CD4-positive, alpha-beta T cell treated with Interleukin-6 at 100 ng/mL for 8 hours (primary cell): ENCODE measurements at places on chromosomes 16 and 17.
A peak's percentile ranks its signal among the peaks of the same experiment; 100 is the strongest.

DNA sequence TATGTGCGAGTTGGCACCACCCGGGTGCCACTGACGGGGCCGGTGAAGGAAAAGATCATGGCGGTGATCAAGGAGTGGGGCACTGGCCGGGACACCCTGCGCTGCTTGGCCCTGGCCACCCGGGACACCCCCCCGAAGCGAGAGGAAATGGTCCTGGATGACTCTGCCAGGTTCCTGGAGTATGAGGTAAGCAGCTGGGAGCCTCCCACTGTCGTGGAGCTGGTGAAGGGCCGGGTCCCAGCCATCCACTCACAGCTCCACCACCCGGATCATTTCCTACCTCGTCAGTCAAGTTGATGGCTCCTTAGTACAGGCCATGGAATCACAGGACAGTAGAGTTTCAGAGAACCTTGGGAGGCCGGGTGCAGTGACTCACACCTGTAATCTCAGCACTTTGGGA, 20.0 kb downstream of the ATP2A1 start:
- no peak for DNase-seq

DNA sequence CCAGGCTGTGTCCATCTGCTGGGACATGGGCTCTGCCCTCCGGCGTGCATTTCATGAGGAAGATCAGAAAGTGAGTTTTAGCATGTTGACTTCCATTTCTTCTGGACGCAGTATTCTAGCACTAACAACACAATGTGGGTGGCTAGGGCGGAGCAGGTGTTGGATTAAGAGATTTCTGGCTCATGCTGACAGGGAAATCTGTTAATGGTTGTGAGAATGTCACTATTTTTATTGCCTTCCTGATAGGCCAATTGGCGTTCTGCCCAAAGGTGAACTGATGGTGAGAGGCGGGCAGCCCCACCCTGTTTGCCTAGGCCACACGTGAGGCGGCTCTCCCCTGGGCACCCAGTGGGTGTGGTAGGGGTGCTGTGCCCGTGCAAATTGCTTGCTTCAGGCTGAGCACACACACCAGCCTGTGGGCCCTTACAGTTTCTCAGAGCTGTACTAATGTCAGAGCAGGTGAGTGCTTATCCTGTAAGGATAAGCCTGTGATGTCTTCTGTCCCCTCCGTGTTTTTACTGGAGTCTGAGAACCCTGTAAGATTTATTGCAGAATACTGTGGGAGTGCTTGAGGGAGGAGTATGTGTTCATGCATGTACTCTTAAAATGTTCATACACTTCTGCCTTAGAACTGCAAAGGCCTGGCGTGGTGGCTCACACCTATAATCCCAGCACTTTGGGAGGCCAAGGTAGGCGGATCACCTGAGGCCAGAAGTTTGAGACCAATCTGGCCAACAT, 30.9 kb downstream of the PGS1 start:
- DNase-seq = no peak

GRCh38 chr17:40978575-40979151, 5.5 kb downstream of the KRT40 start:
- no peak for DNase-seq

- no peak for DNase-seq
Measured at GRCh38 chr16:17511340-17511739, 40.6 kb upstream of the XYLT1 start.

DNA sequence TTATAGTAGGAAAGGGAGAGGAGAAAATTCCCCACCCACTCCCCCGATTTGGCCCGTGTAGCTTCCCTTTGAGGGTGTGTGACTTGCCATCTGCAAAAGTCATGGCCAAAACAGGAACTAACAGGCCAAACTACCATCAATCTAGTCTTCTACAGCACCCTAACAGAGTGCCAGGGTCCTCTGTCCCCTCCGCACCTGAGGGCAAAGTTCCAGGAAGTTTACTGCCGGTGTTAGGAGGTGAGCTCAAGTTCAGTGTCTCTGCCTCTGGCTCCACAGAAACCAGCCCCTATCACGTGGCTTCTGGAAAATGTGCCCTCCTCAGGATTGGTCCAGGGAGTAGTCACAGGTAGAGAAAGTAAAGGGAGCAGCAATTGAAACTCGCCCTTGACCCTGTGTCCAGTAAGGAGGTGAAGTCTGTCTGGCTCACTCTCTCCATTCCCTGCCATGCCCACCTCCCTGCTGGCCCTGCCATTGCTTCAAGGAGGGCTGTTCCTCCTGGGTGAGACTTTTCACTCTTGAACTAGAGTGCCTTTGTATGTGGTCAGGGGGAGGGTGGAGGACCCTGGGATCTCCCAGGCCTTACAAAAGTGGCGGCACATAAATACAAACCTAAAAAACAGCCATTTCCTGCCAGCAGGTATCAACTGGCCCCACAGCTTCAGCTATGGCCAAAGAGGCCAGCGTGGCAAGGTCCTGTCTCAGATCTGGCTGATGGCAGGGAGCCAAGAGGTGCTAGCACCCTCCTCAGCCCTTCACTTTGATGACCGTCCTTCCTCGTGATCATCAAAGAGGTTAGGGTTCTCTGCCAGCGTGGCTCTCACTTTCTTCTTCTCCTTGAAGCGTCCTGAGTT, 5.3 kb downstream of the PRR15L start:
- no peak for DNase-seq

DNA sequence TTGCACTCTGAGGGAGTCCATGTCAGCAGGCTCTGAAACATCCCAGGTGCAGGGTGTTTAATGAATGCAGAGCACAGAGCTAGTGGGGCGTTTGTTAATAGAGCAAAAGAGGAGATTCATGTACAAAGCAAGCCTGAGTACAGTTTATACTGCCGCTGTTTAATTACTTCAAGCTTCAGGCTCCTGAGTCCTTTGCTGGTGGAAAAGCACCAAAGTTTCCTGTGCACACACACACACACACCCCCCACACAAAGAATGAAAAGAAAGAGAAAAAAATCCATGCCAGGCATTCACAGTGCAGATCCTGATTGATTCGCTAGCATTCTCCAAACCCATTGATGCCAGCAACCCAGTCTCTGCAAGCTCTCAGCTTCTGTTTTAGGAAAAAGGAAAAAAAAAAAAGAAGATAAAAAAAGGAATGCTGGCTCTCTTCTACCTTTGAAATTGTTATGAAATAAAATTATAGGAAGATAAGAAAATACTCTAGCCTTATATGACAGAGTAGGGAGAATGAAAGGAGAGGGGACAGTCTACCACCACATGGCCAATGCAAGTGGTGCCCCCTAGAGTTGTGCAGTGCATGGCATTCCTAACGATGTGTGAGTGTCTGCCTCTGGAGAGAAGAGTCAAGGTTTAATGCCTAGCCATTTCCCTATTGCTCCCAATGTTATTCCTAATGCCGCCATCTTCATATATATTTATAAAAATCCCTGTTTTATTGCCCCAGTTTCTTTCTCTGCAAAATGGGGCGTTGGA, 216.5 kb downstream of the TMEM114 start:
- DNase-seq = no peak

DNA sequence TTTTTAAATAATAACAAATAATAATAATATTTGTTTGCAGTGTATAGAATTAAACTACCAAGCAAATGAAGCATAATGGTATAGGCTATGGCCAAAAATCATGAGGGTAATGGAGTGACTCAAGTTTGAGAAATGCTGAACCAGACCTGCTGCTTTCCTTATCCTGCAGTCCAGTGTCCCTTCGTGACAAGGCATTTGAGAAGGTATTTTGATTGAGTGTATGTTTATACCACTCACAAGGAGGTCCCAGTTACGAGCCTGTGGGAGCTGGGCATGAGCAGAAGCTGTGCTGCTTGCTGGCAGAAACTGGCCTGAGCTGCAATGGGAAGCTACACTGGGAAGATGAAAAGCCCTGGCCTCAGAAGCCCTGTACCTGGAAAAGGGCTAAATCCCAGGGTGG, 50.3 kb downstream of the GNAO1 start:
- no peak for DNase-seq

GRCh38 chr16:83328936-83329335, 478.8 kb upstream of the HSBP1 start:
- DNase-seq = no peak

DNA sequence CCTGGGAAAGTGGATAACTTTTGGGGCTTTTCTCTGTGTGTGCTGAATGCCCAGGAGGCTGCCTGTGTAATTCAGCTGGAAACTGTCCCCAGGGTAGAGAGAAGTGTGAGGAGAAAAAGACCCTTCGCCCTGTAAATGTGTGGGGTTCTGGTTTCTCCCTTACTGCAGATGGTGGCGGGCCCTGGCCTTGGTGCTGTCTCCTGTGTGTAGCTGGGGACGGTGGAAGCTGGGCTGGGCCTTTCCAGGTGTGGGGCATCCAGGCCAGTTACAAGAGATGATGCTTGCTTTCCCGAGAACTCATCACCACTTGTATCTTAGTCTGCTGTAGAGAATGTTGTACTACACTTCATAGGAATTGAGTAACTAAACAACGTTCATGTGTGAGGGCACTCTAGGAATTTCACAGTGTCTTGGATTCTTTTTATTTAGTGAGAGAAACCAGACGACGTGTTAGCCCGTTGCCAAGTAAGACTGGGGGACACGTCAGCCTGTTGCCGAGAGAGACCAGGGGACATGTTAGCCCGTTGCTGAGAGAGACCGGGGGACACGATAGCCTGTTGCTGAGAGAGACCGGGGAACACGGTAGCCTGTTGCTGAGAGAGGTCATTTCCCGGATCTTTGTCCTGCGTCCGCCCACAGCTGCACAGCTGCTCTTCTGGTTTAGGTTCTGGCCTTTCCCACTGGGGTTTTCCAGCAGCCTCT, 43.1 kb downstream of the TBCD start:
- no peak for DNase-seq

GRCh38 chr17:8420041-8420934, 15.4 kb upstream of the NDEL1 start:
- DNase-seq = no peak

DNA sequence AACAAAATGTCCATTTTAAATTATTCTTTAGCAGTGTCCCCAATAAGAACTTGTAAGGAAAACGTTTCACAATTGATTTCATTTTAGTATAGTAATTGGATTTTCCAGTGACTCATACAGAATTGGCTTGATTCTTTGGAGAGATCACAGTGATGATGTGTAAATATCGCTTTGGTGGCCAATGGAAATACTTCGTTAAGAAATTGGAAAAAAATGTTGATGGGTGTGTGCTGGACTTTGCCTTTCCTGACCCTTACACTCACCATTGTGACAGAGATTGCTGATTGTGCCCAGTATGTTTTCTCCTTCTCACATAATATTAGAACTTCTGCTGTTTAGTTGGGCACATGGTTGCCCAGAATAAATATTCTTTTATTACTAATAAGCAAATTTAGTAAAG, 7.4 kb upstream of the EFCAB13 start:
- DNase-seq = no peak

DNA sequence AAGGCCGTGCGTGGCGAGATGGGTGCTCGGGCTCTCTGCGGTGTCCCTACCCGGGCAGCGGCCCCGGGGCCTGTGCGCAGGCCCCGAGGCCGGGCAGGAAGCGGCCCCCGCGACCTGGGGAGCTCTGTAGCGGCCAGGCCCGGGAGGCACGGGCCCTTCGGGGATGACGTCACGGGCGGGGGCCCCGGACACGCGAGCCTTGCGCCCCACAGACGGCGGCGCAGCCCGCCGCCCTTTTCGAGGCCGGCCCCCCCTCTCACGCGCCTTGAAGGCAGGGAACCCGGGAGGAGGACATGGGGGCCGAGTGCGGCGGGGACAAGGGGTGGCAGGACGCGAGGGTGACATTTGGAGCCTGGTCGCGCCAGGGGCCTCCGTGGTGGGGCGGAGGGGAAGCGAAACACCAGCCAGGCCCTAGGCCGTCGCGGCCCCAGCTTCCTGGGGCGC, 1.1 kb downstream of the RAI1 start:
- peak; percentile 19 for DNase-seq

DNA sequence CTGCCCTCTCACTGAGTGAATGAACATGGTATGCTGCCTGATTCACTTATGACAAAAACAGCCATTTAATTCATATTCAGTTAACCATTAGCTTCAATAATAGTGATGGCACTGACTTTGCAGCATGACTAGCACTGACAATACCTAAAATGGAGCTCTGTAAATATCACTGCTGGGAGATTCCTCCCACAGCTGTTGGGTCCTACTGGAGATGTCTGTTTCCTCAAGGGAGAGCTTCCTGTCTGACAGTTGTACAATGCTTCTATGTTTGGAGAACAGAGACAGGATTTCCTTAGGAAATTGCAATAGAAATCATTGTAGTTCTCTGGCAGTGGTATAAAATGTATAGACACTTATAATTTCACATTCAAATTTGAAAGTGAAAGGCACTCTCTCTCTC, 695.9 kb upstream of the CDH8 start:
- DNase-seq = no peak

DNA sequence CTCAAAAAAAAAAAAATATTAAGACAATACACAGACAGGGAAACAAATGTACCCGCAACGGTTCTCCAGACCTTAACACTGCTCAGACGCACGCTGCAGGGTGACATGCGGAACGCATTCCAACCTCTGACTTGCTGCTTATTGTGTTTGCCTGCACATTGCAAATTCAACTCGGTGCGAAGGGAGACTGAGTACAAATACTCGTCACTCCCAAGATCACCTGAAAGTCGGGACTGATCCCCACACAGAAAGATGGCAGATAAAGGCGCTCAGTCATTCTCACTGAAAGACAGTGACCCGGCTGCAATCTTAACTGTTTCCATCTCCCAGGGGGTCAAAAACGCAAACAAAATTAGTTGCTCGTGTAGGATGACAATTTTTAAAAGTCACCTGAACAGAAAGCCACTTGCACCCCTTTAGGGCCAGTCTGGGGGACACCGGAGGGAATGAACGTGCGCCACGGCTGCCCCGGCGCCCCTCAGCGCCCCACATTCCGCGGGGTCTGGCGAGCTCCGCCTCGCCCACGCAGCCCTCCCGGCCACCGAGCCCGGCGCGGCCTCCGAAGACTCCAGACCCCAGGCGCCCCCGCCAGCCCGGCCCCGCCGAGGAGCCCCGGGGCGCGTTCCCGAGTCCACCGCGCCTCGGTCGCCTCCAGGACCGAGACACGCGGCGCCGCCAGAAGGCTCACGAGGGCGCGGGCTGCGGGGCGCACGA, 589 bp downstream of the CLCN7 start:
- DNase-seq = no peak

DNA sequence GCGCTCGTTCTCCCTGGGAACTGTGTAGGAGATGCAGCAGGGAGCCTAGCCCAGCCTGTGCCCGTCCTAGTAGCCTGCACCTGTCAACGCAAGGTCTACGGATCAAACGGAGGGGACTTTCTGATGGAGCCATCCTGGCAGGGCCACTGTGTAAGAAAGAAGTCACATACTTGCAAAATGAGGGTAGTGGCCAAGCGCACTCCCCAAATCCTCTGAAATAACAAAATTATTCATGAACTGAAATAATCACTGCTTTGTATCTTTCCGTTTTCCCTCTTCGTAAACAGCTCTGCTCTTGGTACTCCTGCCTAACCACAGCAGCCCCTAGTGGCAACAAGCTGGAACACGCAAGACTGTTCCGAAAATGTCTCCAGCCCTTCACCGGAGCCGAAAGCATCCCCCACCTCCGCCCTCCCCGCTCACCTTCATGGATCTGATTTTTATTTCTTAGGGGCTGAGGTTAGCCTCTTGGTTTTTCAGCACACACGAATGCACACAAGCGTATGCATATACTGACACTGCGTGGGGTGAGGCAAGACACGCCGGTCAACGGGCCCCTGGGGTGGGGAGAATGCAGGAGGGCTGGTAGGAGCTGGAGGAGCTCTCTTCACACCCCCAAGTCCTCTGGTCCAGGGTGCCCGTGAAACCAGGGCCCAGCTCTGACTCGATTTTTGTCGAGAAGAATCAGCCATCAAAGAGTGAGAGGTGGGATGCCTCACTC, 100.8 kb downstream of the ABCC12 start:
- peak; percentile 3 for DNase-seq
